Fibroblast of lung (primary cell): ENCODE measurements at places on chromosomes 4 and X. TPM values are rescaled to one million over a fixed set of nuclear protein-coding genes. Genes with fewer than 3 reads are reported as not detected.

- no peak overlapping the region for H3K4me3 ChIP-seq
- no peak for DNase-seq
- H3K27me3 ChIP-seq, result no peaks in the 10 kb centered on the region
Observed at GRCh38 chr4:74331944-74332343, 23.7 kb downstream of the EPGN start.

- no peak overlapping the region for H3K27ac ChIP-seq
- no peak for DNase-seq
- H3K4me1 ChIP-seq, result no peaks in the 10 kb centered on the region
- no peaks in the 10 kb centered on the region for H3K27me3 ChIP-seq
- no peak overlapping the region for H3K4me3 ChIP-seq
- H3K36me3 ChIP-seq, result no peaks in the 10 kb centered on the region
Observed at GRCh38 chr4:93409035-93409434, 419.5 kb upstream of the ATOH1 start.

GRCh38 chrX:21655901-21656586, 2.1 kb downstream of the KLHL34 start:
- no peaks in the 10 kb centered on the region for H3K4me1 ChIP-seq
- no peaks in the 10 kb centered on the region for H3K27me3 ChIP-seq
- no peak overlapping the region for H3K27ac ChIP-seq
- H3K36me3 ChIP-seq, result no peaks in the 10 kb centered on the region
- DNase-seq, result no peak

- H3K4me3 ChIP-seq, result no peak overlapping the region
- H3K27ac ChIP-seq, result no peak overlapping the region
- no peaks in the 10 kb centered on the region for H3K4me1 ChIP-seq
- no peaks in the 10 kb centered on the region for H3K36me3 ChIP-seq
- no peaks in the 10 kb centered on the region for H3K27me3 ChIP-seq
Observed at GRCh38 chr4:4693258-4693657, 151.4 kb upstream of the STX18 start.

DNA sequence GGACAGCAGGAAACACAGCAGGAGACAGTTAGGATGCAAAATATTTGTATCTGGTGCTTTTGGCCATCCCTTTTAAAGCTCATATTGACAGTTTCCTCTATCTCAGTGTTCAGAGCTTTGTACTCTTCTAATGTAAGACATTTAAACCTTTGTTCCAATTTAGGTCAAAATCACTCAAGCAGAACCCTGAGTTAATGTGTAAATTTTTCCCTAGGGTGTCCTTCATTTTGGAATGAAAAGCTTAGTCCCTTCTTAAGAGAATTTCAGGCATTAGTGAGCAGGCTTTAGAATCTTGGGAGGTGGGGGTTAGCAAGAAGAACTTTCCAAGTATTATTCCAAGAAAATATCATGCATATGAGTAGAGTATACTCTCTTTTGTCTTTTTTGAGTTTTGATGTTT, 188.7 kb downstream of the GBA3 start:
- H3K4me1 ChIP-seq, result no peaks in the 10 kb centered on the region
- H3K4me3 ChIP-seq, result no peak overlapping the region
- no peaks in the 10 kb centered on the region for H3K27me3 ChIP-seq
- no peak overlapping the region for H3K27ac ChIP-seq

The MTMR8 gene
- total RNA-seq, result 0.66 and 1.0 TPM in 2 replicates

The BMP3 gene
- total RNA-seq, result 0.17 TPM in 1 of 2 replicates, not detected in the other

- no peak overlapping the region for H3K4me3 ChIP-seq
- H3K4me1 ChIP-seq, result no peaks in the 10 kb centered on the region
- H3K27me3 ChIP-seq, result no peaks in the 10 kb centered on the region
Observed at GRCh38 chr4:48804584-48805301, 24.7 kb upstream of the FRYL start.
